Activated T-cell treated with anti-CD3 and anti-CD28 coated beads for 48 hours (primary cell): ENCODE measurements at places on chromosomes 5 and 9.

- DNase-seq = no peak
Measured at GRCh38 chr5:59587489-59588337, 305.8 kb downstream of the PDE4D start.

GRCh38 chr9:127293767-127294166 is 29.2 kb downstream of the GARNL3 start:
- DNase-seq = no peak

DNA sequence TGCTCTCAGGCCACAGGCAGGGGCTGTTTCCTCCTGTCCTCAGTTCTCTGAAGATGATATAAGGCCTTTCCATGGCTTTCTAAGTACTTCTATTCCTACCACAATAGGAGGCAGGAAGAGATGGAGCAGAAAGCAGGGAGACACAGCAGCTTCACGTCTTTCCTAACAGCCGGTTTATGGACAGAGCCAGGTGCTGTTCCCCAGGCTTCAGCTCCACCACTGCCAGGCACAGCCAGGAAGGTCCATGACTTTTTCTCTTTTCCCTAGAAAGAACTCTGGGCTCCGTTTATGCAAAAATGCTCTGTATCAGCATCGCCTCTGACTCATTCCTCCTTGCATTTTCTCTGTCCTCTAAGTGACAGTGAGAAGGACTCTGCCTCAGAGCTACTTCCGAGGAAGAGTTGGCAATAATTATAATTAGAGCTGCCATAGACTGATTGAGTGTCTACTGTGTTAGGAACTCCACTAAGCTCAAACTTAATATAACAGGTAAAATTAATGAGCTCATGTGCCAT is 478.5 kb downstream of the RASEF start:
- DNase-seq = no peak

DNA sequence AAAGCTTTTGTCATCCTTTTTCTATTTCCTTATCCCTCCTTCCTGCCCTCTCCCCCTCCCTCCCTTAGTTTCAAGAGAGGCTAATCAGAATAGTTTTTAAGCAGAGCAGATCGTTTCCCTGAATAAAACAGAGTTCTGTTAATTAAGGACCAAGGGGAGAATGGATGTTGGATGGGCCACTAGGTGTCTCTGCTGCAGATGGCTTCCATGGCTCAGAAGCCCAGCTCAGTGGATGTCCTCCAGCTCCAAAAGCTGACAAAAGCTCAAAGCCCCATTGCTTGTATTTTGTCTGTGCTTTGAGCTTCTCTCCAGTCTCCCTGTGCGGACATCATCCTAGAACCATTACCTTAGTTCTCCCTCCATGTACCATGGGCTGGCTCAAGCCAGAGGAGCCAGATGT is 21.0 kb upstream of the NPR3 start:
- DNase-seq = no peak

DNA sequence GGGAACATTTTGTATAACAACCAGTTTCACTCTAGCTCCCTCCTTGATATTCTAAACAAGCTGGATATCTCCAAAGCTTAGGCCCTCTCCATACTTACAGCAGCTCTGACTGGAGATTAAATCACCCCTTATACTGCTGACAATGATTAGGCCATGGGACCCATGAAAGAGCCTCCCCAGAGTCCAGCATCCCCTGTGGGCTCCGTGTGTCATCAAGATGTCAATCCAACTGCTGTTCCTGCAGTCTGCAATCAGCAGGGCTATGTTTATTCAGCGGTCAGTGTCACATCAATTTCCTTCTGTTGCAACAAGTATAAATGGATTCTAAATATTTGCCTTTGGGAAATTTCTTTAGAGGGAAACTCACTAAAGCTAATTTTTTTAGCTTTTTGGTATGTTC is 26.6 kb downstream of the PCDHAC2 start:
- no peak for DNase-seq

DNA sequence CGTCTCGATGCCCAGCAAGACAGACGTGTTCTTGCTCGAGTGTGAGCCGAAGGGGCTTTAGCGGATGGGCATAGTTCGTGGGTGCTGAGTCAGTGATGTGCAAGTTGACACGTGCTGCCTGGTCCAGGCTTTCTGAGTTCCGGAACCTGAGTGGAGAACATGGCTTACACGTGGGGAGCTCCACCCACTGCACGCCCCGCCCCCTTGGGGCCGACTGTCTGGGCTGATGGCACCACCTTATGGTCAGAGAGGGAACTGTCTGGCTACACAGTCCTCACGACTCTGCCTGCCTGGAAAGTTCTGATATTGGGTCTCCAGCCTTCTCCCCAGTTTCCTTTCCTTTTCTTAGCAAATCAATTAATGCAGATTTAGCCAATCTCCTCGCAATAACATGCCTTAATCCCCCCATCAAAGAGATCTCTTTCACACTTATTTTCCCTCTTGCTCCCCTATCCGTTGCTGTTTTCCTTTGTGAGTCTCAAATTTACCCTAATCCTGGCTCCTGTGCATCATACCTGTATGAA is 3.8 kb upstream of the STC2 start:
- DNase-seq = peak; percentile 87

GRCh38 chr5:38724301-38725030 is 121.3 kb upstream of the OSMR start:
- DNase-seq = no peak

- DNase-seq = no peak
Measured at GRCh38 chr5:141121985-141122384, 367 bp downstream of the PCDHB4 start.

GRCh38 chr5:170791325-170791954 is 7.9 kb downstream of the GABRP start:
- peak; percentile 3 for DNase-seq

GRCh38 chr9:2622461-2623287 is 1.1 kb downstream of the VLDLR start:
- DNase-seq = peak; percentile 12

DNA sequence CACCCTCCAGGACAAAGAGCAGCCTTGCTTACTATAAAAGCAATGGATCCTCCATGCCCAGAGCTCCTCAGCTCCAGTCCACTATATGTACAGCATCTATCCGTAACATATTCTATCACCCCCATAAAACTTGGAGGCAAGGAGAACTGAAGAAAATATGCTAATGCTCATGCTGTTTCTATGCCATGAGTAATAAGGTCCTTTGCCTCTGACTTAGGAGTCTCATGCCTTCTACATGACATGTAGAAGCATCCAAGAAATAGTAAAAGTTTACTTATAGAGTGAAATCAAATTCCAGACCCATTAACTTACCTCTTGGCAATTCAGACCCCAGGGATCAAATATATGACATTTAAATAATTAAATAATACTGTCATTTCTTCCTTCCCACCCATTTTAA is 33.7 kb downstream of the SSBP2 start:
- no peak for DNase-seq

DNA sequence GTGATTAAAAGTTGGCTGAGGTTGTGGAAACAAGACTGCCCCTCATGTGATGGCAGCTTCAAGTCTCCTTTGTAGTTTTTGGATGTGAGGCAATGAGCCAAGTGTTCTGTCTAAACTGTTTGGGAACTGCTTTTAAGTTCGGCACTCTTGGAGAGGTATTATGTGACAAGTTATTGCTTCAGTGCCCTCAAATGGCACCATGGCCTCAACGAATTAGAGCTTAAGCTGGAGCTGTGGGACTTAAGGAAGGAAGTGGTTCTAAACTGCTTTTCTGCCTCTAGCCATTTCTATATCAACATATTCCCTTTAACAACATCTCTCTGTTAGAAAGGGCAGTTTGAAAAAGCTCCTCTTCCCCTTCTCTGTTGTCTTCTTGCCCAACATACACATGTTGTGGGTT is 227.7 kb downstream of the RFK start:
- DNase-seq = no peak

GRCh38 chr5:32551865-32552264 is 33.5 kb upstream of the SUB1 start:
- no peak for DNase-seq

DNA sequence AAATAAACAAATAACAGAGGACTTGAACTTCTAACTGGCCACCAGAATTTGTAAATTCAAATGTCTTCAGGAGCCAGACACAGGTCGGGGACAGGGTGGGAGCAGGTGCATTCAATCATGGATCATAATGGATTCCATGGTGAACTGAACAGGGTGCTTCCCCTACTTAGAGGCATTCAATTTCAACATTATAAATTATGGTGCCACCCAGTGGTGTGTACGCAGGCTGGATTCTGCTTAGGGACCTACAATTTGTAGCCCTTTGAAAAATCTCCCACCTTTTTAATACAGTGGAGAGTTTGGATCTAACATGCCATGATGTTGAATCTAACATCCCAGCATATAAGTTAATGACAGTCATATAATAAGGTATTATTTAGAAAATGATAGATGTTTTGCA is 22.3 kb downstream of the KLF9 start:
- no peak for DNase-seq

GRCh38 chr9:131473891-131474290 is 28.8 kb upstream of the POMT1 start:
- no peak for DNase-seq

DNA sequence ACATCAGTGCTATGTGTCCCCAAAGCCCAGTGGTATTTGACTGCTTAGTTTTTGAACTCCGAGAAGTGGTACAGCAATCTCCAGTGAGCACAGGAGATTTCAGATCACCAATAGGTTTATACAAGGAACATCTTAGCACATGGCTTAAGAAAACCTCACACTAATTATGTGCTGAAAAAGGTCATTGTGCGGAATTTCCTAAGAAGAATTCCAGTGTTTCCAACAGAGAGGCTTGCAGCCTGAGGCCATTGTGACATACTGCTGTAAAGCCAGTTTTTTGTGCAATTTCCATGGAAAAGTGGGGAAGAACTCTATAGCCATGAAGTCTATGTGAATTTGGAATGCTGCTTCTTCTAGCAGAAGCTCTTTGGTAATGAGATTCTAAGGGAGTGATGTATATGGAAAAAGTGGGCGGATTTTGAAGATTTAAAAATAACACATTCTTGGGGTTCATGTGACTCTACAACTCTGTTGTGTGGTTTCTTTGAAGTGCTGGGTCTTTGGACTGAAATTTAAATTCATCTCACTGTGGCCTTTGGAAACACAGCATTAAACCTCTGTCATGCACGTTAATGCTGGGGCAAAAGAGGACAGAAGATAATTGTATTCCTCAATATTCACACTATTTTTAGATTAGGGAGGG is 110.5 kb upstream of the CD180 start:
- DNase-seq = no peak
